ENCODE measurements at places on chromosomes 4 and X.

GRCh38 chr4:182653596-182653995 lies 263.6 kb downstream of the DCTD start:
- DNase-seq, result no peak

DNA sequence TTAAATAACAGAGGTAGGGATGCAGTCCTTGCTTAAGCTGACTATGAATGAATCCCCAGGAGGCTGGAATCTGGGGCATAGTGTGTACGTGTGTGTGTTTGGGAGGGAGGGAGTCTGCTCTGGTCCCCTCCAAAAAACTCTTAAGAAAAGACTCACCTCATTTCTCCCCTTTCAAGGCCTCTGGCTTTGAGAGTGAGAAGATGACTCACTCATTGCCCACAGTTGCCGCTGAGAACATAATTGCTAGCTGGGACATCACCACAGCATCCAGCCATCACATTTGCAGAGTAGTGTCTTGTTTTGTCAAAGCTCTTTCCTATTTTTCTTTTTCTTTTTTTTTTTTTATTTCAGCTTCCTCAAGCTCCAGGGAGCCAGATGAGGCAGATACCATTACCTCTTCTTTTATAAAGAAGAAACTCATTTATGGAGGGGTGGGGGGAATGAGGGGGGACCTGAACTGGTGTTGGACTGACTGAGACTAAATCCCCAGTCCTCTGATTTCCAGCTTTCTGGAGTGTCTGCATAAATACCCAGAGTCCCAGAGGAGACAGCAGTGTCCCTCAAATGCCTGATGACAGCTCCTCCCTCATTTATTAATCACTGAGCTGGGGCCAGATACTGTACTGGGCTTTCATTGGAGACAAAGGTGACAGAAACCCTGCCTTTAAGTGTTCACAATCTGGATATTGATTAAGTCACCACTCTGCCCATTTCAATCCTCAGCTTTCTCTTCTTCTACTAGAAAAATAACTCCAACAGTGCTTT lies 61.9 kb upstream of the LAS1L start:
- DNase-seq, result no peak

GRCh38 chr4:1109898-1110506 lies 3.4 kb downstream of the RNF212 start:
- DNase-seq, result no peak

GRCh38 chr4:137576446-137576845 lies 44.2 kb upstream of the PCDH18 start:
- no peak for DNase-seq

- DNase-seq, result no peak
Observed at GRCh38 chr4:15755321-15756155, 22.6 kb upstream of the CD38 start.

DNA sequence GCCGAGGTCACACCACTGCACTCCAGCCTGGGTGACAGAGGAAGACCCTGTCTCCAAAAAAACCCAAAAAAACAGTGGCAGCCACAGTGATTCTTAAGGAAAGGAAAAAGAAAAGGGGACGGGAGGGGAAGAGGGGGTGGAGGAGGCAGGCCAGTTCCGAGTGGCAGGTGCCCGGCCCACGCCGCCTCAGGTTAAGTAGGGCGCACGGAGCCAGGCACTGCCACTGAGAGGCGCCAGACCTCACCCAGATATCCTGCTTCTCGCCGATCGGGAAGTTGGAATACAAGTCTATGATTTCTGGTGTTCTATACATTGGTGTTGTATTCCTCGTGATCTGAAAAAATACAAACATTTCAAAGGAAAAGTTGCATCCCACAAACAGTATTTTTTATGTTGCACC lies 35.9 kb downstream of the GAK start:
- DNase-seq, result no peak

DNA sequence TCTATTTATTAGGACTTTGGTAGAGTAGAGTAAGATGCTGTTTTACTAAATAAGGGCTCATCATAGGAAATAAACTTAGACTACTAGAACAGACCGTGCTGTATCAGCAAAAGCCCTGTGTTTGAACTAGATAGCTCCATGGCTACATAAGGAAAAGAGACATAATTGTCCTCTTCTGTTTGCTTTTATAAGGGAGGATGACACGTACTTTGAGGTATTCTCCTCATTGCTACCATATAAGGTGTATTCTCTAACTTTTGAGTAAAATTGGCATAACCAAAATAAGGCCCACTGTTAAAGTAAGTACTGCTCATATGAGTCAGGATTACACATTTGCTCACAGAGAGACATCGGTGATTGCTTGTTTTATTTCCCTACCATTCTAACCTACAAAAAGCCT lies 64.3 kb downstream of the PDLIM5 start:
- DNase-seq, result no peak

GRCh38 chr4:88900432-88900831 lies 156.6 kb downstream of the FAM13A start:
- no peak for DNase-seq

GRCh38 chr4:48127231-48127630 lies 6.8 kb downstream of the TXK start:
- no peak for DNase-seq

DNA sequence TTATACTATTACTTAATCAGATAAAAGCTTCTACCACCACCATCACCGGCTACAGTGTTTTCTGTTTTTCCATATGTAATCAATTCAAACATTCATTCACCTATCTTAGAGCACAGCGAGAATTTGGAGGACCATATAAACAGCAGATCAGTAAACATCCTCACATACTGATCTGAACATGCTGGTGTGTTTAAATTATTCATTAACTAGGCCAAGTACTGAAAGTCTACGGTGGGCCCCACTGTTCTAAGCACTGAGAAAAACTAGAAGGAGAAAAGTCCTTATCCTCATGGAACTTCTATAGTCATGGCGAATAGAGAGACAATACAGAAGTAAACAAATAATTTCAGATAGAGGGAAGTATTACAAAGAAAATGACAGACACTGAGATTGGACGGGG lies 176.6 kb downstream of the NR3C2 start:
- no peak for DNase-seq

GRCh38 chr4:104022831-104023230 lies 303.0 kb upstream of the TACR3 start:
- DNase-seq, result no peak

- no peak for DNase-seq
Observed at GRCh38 chrX:67574696-67575095, 30.9 kb downstream of the AR start.

- DNase-seq, result no peak
Observed at GRCh38 chr4:130309221-130309620, 1213.3 kb downstream of the C4orf33 start.

DNA sequence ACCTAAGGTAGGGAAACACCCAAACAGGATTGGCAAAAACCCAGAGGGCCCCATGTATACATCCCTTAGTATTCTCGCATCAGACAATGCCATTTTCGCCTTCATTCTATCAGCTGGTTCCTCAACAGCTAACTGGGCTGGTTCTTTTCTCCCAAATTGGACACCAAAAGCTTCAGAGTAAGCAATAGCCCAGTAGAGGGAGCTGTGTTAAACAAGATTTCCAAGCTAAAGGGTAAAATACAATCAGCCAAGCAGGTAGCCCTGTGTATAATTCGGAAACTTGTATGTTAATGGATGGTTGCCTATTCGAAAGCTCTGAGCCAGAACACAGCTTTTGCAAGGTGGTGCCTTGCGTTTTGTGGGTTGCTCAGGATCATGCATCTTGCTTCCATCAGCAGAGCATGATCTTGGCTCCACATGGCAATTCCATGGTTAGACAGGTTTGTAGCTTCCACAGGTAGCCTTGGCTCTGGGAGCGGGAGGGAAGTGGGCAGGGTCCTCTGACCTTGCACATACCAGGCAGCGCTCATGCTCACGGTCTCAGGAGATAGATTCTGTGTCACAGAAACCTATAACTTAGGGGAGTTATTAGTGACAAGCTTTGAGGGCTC lies 115.2 kb upstream of the LNX1 start:
- no peak for DNase-seq

All from left renal cortex interstitium (tissue), 4 donors.